ENCODE measurements at places on chromosomes 12 and 14.

GRCh38 chr12:43740511-43741100 is 18.0 kb downstream of the PUS7L start:
- DNase-seq, result no peak

DNA sequence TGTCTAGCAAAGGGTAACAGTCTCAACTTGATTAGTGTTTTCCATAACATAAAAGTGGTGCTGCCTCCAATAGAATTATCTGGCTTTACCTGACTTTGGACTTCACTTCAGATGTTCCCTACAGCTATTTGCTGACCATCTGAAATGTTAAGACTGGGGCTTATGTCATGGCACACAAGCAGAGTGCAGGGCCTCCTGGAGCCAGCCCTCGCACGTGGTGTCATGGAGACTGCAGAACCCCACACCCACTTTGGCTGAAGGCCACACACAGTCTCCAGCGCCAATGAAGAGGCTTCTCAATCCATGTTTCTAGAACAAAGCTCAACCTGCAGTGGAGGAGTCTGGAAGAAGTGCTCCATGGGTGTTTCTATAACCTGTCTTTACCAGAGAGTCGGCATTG is 169.6 kb upstream of the FRMD6 start:
- no peak for DNase-seq

DNA sequence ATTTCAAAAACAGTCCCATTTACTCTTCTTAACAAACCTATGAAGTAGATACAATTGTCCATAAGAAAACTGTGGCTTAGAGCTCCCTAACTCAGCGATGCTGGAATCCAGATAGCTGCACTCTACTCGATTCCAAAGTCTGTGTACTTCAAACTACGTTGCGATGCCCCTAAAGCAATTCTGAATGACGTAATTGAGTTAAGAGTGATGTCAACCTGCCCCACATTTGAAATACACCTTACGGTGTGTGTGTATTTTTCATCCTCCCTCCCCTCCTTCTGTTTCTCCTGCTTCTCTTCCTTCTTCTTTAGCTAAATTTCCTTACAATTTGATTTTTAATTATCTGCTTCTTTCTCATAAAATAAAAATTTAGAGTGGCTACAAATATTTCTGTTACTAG is 31.9 kb upstream of the RAP1B start:
- no peak for DNase-seq

DNA sequence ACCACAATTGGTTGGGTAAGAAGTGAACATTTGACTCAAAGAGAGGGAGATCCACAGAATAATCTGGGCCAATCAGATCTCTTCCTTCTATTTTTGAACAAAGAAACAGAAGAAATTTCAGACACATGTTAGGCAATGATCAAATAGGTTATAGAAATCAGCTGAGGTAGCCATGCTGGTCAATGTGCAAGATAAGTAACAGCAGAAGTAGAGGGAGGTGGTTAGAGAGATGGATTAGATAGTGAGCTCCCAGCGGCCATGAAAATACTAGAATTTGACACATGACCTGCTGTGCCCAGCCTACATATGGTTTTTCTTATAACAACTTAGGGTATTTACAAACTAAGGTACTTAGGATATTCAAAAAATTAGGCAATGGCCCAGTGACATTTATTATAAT is 230.9 kb upstream of the ARID2 start:
- DNase-seq, result no peak

DNA sequence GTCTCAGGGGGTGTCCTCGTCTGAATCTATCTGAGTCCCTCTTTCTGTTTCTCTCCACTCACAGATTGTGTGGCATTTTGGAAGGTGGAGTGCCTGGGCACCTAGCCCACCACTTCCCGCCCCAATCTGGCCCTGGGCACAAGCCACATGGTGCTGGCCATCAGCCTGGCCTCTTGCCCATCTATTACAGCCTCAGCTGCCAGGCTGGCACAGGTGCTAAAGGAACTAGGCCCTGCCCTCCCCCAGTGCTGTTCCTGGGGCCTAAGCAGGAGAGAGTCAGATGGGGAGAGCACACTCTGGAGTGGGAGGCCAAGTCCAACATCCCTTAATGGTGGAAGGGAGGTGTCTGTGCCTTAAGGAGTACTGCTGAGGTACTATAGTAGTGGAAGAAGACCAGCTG is 8.3 kb upstream of the CALCOCO1 start:
- no peak for DNase-seq

DNA sequence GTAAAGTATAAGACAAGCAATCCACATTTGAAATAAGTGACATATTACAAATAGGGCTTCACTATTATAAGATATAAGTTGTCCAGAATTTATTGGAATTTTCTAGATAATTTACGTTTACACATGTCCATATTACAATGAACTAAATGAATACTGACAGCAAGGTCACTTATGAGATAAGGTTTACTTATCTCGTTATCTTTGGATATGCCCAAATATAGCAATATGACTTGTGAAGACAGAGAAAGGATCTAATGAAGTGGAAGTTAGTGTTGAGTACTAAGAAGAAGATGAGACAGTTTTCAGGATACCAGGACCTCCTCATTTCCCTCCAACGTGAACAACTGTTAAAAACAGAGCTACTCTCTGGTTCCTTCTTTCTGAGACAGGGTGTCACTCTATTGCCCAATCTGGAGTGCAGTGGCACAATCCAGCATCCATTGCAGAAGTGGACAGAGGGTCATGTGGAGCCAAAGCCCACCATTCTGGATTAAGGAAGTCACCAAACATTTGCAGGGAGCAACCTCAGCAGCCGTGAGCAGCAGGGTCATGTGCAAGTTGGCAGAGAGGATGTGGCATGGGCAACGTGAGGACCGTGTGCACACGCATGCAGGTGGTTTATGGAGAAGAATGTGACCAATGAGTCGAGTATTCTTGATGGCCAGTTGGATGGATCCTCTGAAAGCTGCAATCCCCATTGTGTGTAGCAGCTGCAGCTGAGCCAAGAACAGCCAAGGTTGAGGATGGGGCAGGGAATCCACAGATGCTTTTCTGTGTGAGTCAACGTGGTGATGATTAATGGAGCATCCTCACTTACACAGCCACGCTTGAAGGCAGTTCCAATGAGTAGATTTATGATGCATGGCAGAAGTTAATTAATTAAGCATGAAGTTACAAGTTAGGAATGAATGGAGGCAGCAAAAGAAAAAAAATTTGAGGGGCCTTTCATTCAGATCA is 111.0 kb downstream of the BICD1 start:
- DNase-seq, result no peak

DNA sequence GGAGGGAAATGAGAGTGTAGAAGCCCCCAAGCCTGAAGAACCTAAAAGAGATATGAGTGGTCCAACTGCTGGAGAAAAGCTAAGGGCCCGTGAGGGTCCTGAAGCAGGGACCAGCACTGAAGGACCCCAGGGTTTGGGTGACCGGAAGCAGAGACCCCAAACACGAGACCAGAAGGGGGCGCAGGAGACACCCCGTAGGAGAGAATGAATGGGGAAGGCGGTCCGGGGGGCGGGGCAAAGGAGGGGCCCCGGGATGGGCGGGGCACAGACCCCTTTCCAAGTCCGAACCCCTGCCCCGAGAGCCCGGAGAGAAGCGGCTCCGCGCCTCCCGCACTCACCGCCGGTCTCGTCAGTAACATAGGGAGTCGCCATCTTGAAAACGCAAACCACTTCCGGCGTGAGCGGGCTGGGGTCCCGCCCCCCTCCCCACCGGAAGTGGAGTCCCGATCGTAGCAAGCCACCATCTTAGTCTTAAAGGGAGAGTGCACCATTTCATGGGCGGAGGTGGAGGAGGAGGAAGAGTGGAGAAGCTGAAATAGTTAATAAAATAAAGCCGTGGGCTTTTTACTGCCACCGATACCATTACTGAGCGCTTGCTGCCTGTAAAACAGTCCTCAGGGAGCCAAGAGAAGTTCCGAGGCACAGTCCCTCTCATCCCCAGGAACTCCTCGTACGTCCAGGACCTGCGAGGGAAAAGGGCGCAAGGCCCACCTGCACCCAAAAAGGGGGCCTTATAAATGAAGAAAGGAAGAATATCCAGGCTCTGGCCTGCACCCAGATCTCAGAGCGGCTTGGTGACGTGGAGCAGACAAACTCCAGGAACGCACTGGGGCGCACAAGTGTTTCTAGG is 731 bp downstream of the PYM1 start:
- DNase-seq, result peak; percentile 70

GRCh38 chr12:94753036-94753679 is 102.8 kb upstream of the TMCC3 start:
- peak; percentile 41 for DNase-seq

DNA sequence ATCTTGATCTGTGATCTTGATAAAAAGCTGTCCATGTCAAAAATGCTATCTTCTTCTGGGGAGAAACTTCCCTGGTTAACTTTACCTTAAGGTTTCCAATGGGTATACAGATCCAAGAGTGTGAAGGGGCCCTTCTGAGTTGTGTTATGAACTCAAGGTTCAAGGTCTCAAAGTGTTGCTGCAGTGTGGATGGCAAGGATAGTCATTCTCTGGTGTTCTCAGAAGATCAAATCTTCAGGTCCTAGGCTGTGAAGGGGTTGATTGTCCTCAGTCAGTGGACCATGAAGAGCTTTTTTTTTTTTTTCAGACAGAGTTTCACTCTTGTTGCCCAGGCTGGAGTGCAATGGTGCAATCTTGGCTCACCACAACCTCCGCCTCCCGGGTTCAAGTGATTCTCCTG is 114.4 kb downstream of the SPTSSA start:
- DNase-seq, result no peak

DNA sequence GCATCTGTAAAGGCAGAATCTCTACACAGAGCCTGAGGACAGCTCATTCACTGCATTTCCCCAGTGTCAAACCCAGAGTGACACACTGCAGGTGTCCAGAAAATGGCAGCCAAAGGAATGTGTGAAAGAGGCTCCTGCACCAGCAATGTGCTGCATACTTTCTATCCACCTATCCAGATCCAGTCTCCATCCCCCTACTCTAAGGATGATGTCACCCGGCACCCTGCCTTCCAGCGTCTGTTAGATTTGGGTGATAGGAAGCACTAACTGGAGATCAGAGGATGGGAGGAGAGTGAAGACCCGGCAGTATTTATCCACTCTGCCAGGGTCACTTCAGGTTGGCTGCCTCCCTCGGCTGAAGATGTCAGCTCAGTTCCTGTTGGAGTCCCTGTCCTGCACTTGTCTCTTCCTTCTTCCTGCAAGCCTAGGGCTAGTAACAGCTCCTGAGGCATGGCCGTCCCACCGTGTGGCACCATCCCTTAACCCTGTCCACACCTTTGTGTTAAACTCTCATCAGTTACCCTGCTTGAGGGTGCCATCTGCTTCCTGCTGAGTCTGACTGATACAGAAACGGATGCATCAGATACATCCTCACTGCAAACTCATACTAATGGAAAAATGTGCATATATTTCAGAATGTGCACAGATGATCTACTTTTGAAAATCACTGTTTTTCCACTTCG is 13.0 kb upstream of the GPR68 start:
- DNase-seq, result no peak

- DNase-seq, result no peak
Observed at GRCh38 chr14:100577321-100577985, 9.8 kb downstream of the BEGAIN start.

DNA sequence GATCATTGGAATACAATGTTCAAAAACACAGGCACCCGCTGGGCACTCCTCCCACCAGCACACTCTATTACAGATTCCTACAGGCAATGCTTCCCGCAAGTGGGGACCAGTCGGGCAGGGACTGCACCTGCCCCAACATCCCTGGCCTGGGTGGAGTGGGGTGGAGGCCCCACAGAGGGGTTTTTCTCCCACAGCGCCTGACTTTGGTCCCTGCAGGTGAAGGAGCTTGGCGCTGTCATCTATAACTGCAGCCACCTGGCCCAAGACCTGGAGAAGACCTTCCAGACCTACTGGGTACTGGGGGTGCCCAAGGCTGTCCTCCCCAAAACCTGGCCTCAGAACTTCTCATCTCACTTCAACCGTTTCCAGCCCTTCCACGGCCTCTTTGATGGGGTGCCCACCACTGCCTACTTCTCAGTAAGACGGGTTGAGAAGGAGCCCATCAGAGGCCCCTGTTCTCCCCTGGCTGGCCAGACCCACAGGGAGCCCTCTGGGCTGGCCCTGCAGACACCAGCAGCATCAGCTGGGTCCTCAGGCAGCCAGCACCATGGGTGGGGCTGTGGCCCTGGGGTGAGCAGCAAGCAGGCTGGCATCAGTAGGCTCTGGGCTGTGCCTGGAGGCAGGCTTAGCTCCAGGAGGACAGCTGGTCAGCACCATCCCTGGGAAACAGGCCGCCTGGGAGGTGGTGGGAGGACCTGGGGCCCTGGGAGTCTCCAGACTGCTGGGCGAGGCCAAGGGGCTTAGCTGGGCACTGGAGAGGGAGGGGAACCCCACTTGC is 6.0 kb downstream of the PLD4 start:
- DNase-seq, result no peak

DNA sequence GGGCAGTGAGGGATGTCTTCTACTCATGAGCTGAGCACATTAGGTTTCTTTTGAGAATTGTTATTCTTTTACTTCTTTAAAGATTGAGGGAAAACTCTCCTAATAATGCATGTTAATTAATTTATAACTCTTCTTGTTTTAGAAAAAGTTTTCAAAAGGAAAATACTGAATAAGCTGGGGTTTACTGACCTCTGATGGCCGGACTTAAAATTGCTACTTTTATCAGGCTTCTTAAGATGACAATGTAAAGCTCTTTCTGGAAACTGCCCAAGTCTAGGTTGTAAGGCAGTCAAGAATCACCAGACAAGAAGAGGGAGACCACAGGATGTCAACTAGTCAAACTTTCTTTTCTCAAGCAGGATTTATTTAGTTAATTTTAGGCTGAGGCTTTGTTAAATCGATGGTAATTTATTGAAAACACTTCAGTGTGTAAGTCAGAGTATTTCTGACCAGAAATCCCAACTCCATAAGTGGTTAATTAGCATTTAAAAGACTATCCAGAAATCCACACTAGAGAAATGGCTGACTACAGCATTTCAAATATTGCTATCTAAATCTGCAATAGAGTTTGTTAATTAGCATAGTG is 82.1 kb downstream of the AVPR1A start:
- DNase-seq, result peak; percentile 79

- no peak for DNase-seq
Observed at GRCh38 chr12:89486264-89486663, 38.3 kb downstream of the GALNT4 start.

- no peak for DNase-seq
Observed at GRCh38 chr14:50892255-50892654, 20.4 kb downstream of the ABHD12B start.

DNA sequence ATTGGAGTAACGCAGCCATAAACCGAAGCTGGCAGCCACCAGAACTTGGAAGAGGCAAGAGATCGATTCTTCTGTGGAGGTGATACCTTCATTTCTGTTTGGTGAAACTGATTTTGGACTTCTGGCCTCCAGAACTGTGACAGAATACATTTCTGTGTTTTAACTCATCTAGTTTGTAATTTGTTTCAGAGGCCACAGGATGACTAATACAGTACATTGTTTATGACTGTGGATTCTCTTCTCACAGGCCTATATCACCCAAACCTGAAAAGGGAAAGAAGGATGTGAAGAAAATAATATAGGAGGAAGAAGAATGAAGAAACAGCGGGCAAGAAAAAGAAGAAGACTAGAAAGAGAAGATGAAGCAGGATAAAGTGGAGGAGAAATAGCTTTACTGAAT is 263.8 kb upstream of the DIO2 start:
- DNase-seq, result no peak

DNA sequence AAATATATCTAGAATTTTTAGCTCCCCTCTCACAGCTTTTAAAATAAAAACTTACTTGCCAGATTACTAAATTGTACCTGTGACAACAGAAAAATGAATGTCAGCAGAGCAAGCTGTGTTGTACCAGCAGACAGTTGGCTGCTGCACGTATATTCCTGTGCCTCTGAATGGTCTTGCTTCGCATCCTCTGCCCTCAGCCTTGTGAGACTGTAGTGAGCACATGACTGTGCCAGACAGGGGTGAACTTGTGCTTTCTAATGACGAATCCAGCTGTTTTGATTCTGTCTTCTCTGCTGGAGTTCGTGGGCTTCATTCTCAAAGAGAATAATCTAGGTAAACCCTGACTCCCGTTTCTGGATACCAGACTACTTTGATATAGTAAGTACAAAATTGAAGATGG is 58.3 kb upstream of the FRMD6 start:
- DNase-seq, result no peak

Measured in retinal pigment epithelial cell (primary cell).